CD4-positive, alpha-beta T cell treated with Interferon alpha-2 for 1 hour (primary cell): ENCODE measurements at places on chromosomes 1 and 21.
A peak's percentile ranks its signal among the peaks of the same experiment; 100 is the strongest.

- no peak for DNase-seq
These were observed 294.4 kb upstream of the PLXNA2 start for GRCh38 chr1:208538587-208538986.

DNA sequence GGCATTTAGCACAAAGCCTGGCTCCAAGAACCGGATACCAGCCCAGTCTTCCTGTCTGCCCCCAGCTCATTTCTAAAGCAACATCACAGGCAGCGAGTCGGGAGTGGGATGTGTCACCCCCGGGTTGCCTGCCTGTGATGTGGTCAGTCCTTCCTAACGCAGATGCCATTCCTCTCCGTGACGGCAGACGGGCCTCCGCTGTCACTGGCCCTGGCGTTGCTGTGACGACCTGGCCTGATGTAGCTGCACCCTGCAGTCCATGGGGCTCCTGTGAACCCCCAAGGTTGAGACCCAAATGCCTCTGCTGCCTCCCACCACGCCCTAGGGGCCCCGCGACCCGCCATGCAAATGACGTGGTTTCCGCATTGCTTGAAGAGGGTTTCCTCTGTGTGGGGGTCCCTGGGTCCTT lies 12.3 kb downstream of the TNFRSF1B start:
- DNase-seq: peak; percentile 84

- DNase-seq: no peak
These were observed 102.6 kb upstream of the ZNF644 start for GRCh38 chr1:91124290-91124985.

- no peak for DNase-seq
These were observed 814 bp downstream of the A3GALT2 start for GRCh38 chr1:33319949-33320618.

GRCh38 chr21:40689217-40689616 lies 157.7 kb downstream of the DSCAM start:
- no peak for DNase-seq

GRCh38 chr1:107525145-107525544 lies 384.3 kb downstream of the NTNG1 start:
- no peak for DNase-seq

GRCh38 chr1:183986941-183987340 lies 50.6 kb downstream of the COLGALT2 start:
- DNase-seq: no peak

DNA sequence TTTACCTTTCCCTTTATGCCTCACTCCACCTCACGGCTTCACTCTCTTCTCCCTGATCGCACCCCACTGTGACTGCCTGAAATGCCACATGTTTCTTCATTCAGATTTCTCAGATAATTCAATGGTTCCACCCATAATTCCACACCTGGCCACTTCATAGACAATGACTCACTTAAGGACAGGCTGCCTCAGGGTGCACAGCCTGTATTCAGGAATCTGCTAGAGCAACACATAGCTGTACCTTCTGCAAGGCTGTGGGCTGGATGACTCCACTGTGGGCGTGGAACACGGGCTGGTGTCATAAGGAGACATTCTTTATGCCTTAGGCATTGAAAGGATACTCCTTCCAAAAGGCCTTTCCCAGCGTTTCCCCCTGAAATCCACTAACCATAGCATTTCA lies 36.1 kb downstream of the L1TD1 start:
- no peak for DNase-seq

GRCh38 chr21:37667380-37667779 lies 248.9 kb downstream of the KCNJ6 start:
- DNase-seq: no peak

- no peak for DNase-seq
These were observed 1.8 kb upstream of the LEPR start for GRCh38 chr1:65418522-65419185.

DNA sequence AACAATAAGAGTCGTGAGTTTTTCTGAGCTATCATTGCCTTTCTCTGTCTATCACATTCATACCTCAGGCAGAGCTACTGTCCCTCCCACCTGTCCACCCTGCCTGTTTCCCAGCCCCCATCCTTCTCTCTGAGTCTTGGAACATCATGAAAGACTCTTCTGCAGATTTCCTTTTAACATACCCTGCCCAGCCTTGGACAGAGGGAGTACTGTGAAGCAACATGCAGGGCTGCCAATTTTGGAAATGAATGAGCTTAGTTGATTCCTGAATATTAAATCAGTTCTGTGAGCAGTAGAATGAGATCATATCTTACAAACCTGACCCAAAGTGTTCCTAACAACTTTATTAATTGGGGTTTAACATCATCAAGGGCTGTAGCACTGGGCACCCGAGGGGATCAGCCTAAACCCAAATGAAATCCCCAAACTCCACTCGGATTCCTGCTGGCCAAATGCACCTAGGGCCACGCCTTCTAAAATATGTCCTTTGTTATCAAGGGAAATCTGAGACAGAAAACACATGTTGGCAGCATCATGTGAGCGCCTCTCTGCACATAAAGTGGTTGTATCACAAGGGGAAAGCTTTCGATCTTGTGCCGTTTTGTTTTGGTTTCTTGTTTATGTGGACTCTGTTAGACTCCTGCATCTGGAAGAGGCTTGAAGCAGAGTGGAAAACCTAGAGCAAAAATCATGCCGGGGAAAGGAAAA lies 357.6 kb downstream of the KIF26B start:
- no peak for DNase-seq

DNA sequence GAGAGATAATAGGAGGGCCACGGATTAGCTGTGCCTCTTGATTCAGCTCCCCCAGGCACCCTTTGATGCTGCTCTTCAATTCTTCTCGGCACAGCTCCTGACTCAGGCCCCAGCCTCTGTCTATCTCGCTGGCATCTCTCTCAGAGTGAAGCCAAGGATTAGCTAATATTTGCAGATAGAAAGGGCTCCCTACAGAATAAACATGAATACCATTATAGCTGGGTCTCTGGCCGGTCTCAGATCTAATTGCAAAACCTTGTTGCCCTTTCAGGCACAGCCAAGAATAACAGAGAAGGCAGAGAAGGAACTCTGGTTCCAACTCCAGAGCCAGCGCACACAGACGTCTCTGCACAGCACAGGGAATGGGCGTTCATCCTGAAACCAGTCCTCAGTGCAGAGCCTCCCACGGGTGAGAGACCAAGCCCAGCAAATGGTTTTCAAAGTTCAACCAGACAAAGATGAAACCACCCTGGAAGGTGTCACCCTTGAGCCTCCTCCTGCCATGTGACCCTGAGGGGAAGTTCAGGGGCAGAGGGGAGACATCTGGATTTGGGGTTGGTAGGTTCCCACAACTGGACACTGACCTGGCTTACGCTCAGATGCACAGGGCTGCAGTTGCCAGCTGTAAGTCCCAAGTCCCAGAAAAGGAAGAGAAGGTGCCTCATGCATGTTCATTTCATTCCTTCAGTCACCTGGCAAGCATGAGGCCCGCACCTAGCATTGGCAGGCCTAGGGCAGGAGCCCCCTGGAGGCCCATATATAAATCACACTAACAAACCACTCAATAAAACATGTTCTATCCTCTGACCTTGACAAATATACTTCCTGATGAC lies 394.0 kb downstream of the NPHP4 start:
- DNase-seq: no peak

DNA sequence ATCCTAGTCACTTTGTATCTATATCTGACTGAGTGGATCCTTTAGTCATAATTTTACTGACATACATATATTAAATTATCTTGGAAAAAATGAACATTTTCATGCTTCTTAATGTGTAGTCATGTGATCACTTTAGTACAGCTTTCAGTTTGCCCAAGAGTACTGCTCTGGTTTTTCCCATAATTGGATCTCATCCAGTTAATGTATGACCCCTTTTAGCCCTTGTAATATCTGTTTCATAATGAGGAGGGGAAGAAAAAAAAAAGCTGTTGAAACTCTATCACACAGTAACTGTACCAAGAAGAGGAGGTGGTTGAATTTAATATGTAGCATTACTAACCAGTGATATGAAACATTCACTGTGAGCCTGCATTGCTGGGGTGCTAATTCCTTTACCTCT lies 328.7 kb downstream of the PTPRC start:
- DNase-seq: no peak

- no peak for DNase-seq
These were observed 2.3 kb downstream of the TTLL7 start for GRCh38 chr1:83996621-83997020.

- no peak for DNase-seq
These were observed 19.3 kb upstream of the MAN1A2 start for GRCh38 chr1:117347907-117348306.

GRCh38 chr1:79603843-79604242 lies 597.3 kb upstream of the ADGRL4 start:
- DNase-seq: no peak

DNA sequence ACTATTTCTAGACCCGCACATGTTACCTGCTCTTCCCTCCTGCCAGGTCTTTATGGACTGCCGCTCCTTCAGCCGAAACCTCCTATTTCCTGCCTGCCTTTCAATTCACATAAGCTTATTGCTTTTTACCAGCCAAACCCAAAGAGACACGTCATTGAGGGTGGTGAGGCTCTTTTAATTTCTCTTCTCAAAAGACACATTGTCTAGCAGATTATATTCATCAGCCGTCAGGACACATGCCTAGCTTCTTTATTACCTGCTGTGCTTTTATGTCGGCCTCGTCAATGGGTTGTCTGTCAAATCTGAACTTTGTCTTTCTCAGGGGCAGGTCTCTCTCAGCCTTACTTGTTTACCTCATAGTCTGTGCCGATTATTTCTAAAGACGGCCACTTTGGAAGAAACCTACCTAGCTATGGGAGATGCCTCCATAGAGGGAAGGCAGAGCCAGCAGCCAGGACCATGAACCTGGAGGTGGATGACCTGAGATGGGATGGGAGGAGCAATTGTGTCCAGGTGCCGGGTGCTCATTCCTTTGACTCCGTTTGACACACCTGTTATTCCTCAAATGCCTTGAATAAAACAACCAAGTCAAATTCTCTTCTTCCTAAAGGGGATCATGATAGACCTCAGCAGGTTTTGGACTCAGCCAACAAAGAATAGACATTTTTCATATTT lies 42.0 kb downstream of the ZBTB18 start:
- DNase-seq: no peak

DNA sequence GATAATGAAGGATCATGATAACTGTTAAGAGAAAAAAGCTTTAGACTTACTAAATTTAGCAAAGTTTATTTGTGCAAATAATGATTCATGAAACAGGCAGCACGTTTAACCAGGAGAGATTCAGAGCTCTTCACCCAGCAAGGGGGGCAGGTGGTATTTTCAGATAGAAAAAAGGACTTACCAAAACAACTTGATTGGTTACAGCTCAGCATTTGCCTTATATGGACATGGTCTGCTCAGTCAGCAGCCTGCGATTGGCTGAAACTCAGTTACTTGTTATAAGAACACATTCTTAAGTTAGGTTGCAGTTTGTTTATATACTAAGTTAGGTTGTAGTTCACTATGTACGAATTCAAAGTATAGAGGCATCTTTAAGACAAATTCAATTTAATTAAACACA lies 165.6 kb downstream of the DUSP10 start:
- DNase-seq: no peak

- no peak for DNase-seq
These were observed 2.1 kb downstream of the ZFP69 start for GRCh38 chr1:40479156-40479555.

DNA sequence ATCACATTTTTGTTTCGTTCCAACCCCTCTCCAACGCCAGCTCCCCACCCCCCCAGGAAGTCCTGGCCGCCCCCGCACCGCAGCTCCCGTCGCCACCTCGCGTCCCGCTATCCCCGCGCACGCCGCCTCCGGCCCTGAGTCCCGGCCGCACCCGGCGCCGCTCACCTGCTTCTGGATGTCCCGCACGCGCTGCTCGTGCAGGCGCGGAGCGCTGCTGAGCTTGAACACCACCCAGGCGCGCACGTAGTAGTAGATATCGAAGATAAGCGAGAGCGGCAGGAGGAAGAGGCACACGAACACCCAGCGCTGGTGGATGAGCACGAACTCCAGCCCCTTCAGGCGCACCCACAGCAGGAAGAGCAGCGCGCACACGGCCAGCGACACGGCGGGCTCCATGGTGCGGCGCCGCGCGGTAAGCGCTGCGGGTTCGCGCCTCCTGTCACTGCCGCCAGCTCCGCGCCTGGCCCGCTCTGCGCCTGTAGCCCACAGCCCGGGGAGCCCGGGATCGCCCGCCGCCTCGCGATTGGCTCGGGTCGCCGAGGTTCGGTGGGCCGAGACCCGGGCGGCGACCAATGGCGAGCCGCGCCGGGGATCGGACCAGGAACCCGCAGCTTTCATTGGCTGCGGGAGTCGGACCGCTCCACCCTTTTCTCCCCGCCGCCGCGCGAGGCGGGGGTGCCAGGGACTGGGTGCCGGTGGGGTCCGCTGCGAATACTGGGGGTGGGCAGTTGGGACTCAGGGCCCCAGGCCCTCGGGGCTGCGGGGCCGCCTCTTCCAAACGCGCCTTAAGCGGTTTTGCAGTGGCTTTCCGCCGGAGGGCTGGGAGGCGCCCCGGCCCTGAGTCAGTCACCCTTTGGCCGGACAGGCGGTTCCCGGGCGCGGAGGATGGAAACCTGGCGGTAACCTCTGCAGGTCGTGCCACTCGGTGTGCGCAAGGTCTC lies at the start of gene DHCR24:
Gene DHCR24, minus strand, starts transcription at position 472 of the 941 bp plus-strand sequence. Its CDS starts 76 bp downstream, at position 396.
- DNase-seq: peak; percentile 77

DNA sequence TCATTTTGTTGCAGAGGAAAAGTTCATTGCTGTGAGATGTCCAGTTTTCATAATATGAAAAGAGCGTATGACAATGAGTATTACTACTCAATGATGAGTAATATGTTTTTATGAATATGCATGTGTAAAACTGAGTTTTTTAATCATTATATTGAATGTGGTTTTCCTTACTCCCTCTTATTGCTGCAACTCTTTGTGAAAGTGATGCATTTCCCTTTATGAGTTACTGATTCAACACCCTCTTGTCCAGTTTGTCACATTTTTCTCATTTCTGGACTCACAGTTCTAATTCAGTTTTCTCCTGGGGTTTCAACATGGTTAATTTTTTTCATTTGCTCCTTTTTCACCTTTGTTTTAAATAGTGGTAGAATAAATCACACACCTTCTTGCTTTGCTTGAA lies 35.2 kb upstream of the KCNJ15 start:
- no peak for DNase-seq
